ENCODE measurements at places on chromosomes 2 and 18. TPM values are rescaled to one million over a fixed set of nuclear protein-coding genes. Genes with fewer than 3 reads are reported as not detected.

DES gene
- total RNA-seq: 933 TPM

DNA sequence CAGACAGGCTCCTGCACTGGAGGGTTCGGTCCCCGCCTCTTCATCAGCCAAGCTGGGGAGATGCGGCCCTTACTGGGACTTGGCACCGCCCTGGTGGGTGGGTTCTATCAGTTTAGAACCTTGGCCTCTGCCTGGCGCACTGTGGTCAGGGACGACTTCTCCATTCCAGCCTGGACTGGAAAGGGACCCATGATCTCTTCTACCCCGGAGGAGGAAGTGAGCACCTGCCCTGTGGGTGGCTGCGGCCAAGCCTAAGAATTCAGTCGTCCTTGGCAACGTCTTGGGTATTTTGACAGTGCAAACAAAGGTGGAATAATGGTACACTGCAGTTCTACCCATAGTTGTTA is 106.9 kb upstream of the CD302 start:
- H3K27ac ChIP-seq: no peak overlapping the region
- H3K4me1 ChIP-seq: no peaks in the 10 kb centered on the region
- H3K4me3 ChIP-seq: no peak overlapping the region
- H3K27me3 ChIP-seq: no peaks in the 10 kb centered on the region
- H3K36me3 ChIP-seq: no peaks in the 10 kb centered on the region
- no peak for DNase-seq

DNA sequence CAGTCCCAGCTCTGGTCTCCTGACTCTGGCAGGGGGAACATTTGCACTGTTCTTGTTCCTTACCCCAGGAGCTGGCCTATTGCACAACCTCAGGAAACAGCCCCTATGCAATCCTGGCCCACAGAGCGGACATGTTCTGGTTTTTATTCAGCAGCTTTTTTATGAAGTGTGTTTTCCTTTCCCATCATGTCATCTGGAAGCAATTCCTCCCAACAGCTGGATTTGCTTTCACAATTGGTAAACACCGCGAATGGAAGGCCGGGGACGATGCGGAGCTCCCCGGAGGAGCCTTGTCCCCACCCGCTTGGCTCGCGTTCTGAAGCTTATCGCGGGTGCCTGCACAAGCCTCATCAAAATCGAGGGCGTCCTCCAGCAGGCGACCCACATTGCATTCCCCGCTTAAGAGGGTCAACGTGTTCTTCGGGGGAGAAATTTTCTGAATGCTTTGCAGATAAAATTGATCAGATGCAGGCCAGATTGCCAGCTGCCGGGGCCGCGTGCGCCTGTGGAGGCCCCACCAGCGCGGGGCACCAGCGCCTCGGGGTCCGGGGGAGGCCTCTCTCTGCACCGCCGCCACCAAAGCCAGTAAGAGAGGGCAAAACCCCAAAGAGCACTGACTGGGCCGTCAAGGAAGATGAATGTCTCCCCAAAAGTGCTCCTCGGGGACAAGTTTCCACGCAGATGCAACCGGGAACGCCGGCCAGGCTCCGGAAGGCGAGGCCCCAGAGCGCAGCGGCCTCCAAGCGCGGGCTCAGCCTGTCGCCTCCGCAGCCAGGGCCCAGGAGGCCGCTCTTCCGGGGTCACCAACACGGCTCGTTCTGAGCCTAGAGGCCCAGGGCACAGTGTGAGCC is 60.3 kb upstream of the SP3 start:
- H3K4me1 ChIP-seq: peaks cover 6% of the 10 kb centered on the region
- peak; percentile 85 for DNase-seq
- H3K27ac ChIP-seq: peak overlapping the region; percentile 82
- no peak overlapping the region for H3K4me3 ChIP-seq
- H3K27me3 ChIP-seq: no peaks in the 10 kb centered on the region

- DNase-seq: no peak
- H3K36me3 ChIP-seq: no peaks in the 10 kb centered on the region
These were observed 20.0 kb upstream of the RESP18 start for GRCh38 chr2:219352448-219353023.

Data from uterus (tissue), 4 donors.